ENCODE measurements at places on chromosomes 3 and 15.
A peak's percentile ranks its signal among the peaks of the same experiment; 100 is the strongest.

GRCh38 chr3:182349051-182349450, 444.3 kb upstream of the ATP11B start:
- DNase-seq, result no peak

DNA sequence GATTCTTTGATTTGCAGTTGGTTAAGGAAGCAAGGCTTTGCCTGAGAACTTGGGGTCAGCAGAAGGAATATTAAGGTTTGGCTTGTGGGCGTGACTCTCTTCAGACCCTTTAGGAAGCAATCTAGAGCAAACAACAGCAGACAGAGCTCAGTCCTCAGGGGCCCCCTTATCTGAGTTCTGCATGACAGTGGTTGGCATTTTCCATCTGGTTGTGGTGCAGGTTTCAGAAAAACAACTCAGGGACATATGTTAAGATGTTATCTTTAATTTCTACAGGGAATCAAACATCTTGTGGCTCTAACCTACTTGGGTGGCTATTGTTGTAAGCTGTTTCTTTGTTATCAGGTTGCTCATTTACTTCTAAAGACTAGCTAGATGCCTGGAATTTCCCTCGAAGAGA, 141.4 kb downstream of the VPS8 start:
- no peak for DNase-seq

DNA sequence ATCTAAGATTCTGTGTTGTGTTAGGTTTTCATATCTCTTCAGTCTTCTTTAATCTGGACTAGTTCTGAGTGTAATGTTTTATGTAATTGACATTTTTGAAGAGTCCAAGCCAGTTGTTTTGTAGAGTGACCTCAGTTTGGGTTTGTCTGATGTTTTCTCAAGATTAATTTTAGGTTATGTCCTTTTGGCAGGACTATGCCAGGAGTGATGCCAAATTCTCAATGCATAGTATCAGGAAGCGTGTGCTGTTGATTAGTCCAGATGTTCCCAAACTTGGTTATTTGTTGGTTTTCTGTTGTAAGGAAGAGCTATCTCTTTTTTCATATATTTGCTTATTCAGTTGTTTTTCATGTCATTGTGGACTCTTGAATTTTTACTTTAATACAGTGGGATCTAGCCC, 32.6 kb downstream of the NMD3 start:
- peak; percentile 13 for DNase-seq

GRCh38 chr15:63893866-63894661, 60.3 kb upstream of the HERC1 start:
- no peak for DNase-seq

GRCh38 chr3:155394240-155394639, 100.8 kb upstream of the STRIT1 start:
- DNase-seq, result no peak

GRCh38 chr15:66703540-66703941, 1.5 kb downstream of the SMAD6 start:
- DNase-seq, result peak; percentile 39

- DNase-seq, result peak; percentile 0
Observed at GRCh38 chr3:77887611-77888010, 847.7 kb downstream of the ROBO2 start.

GRCh38 chr3:83453056-83453455, 1505.7 kb upstream of the CADM2 start:
- no peak for DNase-seq

DNA sequence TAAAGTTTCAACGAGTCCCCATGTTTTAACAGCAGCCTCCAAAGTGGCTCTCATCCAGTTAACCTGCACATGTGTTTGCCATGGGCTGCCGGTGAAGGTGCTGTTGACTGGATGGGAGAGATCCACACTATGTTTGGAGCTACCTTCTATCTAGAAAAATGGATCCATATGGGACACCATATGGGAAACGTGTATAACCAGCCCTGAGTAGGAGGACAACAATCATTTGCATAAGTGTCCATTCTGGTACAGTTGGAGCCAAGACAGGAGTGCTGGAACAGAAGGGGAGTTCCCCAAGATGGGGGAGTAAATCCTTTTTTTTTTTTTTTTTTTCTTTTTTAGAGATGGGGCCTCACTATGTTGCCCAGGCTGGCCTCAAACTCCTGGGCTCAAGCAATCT, 36.6 kb downstream of the MKRN2 start:
- no peak for DNase-seq

- no peak for DNase-seq
Observed at GRCh38 chr15:60639502-60639901, 160.6 kb upstream of the ICE2 start.

DNA sequence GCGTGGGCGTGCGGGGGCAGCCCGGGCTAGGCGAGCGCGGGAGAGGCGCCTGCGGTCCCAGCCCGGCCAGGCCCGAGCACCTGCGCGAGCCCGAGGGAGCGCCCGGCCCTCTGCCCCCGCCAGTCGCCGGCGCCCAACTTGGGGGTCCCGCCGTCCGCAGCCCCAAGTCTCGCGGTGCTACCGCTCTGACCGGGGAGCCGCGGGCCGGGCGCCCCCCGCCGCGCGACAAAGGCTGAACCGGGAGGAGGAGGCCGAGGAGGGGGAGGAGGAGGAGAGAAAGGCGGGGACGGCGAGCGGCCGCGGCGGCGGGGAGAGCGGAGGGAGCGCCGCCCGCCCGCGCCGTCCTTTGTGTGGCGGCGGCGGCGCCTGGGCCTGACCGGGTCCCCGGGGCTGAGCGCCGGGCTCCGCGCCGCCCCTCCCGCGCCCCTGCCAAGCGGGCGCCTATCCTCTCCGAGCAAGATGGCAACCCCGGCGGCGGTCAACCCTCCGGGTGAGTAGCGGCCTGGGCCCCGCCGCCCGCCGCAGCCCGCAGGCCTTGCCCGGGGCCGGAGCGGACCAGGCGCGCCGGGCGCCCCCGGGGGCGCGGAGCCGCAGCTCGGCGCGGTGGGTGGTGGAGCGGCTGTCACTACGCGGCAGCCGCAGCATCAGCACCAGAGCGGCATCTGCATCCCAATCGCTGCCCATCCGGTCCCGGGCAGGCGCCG, at the start of gene ARNT2:
Gene ARNT2 (plus strand): TSS at position 326 of the 704 bp plus-strand sequence. CDS start 134 bp downstream, at position 460.
- peak; percentile 42 for DNase-seq

DNA sequence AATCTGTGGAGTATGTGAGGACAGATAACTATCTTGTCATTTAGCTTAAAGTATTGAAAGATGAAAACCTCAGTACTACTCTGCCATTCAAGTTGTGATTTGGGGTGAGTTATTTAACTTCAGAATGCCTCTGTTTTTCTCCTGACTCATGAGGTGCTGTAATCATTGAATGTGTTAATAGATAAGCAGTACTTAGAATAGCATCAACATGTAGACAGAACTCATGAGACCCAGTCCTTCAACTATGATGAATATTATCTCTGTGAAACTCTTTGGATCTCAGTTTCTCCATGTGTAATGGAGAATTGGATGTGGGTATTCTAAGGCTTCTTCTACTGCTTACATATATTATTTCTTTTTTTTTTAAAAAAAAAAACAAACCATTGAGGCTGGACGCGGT, 431.4 kb downstream of the GRM7 start:
- DNase-seq, result no peak

- no peak for DNase-seq
Observed at GRCh38 chr3:4808637-4809036, 170.6 kb upstream of the BHLHE40 start.

- no peak for DNase-seq
Observed at GRCh38 chr15:44836094-44836493, 99.8 kb downstream of the TRIM69 start.

DNA sequence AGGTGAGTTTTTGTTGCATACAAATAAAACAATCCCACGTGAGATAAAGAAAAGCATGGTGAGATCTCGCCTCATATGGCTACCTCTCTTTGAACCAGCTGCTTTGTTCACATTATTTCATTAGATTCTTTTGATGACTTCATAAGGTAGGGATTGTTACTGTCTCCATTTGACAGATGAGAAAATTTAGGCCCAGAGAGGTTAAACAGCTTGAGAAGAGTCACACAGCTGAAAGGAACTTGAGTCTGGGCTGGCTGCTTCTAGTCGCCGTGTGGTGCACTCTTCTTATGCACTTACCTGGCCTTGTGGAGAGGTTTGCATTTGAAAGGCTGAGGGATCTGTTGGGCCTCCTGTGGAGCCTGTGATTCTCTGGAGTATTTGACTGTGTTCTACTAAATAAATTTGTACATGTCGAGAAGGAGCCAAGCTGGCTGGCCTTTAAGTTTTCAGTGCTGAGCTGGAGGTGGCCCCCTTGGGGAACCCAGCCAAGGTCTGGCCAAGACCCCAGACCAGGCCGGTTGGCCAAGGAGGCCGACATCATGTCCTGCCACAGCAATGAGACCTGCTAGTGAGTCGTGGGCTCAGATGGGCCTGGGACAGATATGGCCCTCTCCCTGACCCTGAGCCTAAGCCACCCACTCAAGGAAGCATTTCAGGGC, 125.1 kb downstream of the SMAD6 start:
- no peak for DNase-seq

DNA sequence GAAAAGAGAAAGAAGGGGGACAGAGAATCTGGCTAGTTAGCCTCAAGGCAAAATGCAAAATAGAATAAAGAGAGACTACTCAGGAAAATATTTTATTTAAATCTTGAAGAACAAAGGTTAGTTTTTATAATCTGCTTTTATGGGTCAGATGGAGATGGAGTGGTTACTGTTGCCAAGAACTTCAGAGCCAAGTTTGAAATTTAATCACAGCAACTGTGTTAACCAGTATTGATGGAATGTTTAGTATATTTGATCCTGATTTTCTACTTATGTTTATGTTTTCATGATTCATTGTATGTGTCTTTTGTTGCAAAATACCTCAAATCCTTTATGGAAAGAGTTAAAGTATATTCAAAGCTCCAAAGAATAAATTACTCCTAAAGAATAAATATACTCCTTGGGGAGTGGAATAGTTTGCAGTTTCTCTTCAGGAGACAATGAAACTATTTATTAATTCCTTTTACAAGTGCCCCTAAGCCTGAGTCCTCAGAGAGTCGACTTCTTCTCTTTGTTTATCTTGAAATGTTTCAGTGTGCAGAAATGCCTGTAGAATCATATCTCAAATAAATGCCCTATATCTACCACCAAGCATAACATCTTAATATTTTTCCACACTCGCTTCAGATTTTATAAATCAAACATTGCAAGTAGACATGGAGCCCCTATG, 60.9 kb upstream of the THSD4 start:
- DNase-seq, result no peak

- DNase-seq, result no peak
Observed at GRCh38 chr3:105708980-105709379, 159.8 kb downstream of the CBLB start.

DNA sequence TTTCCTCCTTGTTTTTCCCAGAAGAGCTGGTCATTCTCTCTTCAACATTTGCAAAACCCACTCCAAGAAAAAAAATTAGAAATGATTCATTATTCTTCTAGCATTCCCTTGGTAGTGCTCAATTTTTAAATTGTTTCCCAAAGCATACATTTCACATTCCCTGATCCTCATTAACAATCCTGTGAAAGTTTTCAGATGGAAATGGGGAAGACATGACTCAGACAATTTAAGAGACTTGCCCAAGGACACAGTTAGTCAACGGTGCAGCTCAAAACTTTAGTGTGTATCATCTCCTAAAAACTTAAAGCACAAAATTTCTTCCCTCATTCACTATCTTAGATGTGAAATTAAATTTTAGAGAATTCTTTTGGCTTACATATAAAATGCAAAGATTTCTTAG, 17.1 kb upstream of the ABI3BP start:
- peak; percentile 91 for DNase-seq

DNA sequence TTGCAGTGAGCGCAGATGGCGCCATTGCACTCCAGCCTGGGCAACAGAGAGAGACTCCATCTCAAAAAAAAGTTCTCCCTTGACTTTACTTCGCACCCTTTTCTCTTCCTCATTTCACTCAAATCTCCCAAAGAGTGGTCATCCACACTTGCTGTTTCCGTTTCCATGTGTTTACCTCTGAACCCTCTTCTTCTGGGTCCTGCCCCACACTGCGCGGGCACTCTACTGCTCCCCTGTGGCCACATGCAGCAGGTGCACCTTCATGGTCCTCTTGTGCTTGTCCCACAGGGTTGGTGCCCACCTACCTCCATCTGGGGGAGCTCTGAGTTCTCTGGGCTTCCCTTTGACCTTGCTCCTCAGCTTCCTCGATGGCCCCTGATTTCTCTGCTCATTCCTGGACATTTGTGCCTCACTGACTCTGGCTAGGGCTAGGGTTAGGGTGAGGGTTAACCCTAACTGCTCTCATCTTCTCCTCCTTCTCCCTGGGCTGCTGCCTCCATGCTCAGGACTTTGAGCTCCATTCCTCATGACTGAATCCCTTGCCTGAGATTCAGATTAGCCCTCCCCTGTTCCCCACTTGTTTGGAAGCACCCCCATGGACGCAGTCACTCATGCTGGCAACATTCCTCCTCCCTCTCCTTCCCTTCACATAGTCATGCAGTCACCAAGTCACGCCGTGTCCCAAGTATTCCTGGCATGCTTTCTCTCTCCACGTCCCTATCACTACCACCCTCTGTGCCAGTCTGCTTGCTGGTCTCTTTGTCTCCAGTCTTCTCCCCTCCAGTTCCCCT, 26.6 kb upstream of the KY start:
- no peak for DNase-seq

GRCh38 chr3:59467476-59467875, 417.7 kb upstream of the CFAP20DC start:
- no peak for DNase-seq

GRCh38 chr15:69996321-69997160, 101.2 kb downstream of the TLE3 start:
- no peak for DNase-seq

DNA sequence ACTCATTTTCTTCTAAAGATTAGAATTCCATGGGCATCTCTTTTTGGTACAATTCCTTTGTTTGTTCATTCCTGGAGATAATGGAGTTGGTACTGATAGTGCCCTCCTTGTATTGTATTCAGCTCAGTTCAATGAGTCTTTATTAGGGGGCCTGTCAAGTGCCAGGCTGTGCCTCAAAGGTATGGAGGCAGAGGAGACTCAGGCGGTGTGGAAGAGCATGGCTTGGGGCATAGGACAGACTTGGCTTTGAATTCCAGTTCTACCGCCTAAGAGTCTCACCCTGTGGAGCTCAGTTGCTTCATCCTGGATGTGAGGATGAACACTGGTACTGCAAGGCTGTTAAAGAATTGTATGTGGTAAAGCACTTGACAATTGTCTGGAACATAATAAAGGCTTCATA, 196.6 kb upstream of the IL12A start:
- no peak for DNase-seq

- no peak for DNase-seq
Observed at GRCh38 chr3:27454914-27455313, 29.3 kb downstream of the SLC4A7 start.

DNA sequence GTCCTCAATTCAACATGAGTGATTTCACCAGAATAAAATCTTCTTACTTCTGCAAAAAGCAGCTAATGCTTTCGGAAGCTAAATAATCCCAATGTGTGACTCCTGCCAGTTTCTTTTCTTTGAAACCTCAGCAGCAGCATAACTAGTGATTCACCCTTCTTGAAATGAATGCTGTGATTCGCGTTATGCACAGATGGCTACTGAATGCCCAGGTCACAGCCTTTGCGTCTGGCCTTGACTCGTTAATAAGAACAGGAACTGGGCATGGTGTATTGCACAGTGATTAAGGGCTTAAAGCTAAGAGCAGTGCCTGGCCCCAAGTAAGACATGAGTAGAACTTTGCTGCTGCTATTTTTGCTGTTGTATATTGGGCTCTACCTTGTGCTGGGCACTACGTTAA, 19.0 kb downstream of the CGNL1 start:
- DNase-seq, result peak; percentile 86

All from fibroblast of upper back skin (primary cell).